ENCODE measurements at places on chromosomes 3 and 15.

DNA sequence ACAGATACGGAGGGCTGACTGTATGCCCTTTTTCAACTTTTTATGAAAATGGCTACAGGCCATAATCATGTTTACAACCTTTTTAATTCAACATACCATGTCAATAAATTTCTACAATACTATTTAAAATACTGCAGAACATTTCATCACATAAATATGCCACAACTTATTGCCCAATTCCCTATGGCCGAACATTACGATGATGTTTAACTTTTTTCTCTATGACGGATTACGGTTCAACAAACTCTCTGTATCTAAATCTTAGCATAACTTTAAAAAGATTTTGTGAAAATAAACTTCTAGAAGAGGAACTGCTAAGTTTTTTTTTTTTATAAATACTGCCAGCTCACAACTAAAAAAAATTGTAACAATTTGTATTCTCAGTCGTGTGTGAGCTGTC is 220.4 kb downstream of the OSBPL10 start:
- no peak for DNase-seq

GRCh38 chr3:69647511-69648110 is 91.7 kb upstream of the MITF start:
- no peak for DNase-seq

DNA sequence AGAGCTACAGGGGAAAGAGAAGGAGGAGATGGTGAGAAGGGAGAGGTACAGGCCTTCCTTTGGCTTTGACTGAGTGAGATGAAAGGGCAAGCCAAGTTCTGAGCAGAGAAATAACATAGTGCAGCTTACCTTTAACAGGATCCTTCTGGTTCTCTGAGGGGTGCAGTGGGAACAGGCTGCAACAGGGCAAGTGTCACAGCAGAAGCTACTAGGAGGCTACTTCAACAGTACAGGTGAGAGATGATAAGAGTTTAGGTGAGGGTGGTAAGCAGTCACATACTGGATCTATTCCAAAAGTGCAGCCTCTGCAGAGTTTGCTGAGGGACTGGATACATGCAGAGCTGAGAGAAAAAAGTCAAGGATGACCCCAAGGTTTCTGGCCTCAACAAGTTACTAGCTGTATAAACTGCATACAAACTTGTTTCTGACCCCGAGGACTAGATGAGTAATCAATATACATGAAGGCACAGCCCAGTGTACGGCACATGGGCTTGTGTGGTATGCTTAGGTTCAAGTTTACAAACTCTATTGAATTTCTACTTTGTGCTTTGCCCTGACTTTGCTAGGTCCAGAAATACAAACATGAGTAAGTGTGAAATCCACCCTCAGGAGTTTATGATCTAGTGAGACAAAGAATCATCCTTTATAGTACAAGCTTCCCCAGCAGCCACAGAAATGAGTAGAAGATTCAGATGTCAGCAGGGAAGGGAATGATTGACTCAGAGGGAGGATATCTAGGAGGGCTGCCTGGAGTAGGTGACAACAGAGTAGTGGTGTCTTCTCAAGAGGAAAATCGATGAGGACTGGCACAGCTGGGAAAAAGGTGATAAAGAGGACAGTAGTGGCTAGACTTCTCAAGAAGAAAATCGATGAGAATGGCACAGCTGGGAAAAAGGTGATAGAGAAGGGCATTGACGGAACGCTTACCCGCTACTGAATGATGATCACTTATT is 78.2 kb upstream of the TJP1 start:
- no peak for DNase-seq

GRCh38 chr3:74134831-74135230 is 479.6 kb downstream of the CNTN3 start:
- DNase-seq: no peak

- DNase-seq: no peak
These were observed 155.6 kb downstream of the STXBP5L start for GRCh38 chr3:121063628-121064027.

DNA sequence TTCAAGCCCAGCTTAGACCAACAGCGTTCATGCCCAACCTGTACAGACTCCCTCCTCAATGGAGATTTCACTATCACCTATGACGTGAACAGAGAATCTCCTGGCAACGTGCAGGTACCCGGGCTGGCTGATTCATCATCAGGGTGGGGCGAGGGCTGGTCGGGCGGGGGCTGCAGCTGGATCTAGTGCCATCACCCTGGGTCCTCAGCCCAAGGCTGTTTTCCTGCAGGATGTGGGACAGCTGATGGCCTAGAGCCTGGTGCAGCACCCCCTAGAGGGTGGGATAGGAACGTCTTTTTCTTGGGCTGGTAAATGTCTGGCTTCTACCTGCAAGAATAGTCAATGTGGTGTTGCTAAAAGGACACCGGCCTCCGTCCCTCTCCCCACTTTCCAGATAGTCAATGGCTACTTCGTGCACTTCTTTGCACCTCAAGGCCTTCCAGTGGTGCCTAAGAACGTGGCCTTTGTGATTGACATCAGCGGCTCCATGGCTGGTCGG is 4.4 kb downstream of the ITIH3 start:
- no peak for DNase-seq

DNA sequence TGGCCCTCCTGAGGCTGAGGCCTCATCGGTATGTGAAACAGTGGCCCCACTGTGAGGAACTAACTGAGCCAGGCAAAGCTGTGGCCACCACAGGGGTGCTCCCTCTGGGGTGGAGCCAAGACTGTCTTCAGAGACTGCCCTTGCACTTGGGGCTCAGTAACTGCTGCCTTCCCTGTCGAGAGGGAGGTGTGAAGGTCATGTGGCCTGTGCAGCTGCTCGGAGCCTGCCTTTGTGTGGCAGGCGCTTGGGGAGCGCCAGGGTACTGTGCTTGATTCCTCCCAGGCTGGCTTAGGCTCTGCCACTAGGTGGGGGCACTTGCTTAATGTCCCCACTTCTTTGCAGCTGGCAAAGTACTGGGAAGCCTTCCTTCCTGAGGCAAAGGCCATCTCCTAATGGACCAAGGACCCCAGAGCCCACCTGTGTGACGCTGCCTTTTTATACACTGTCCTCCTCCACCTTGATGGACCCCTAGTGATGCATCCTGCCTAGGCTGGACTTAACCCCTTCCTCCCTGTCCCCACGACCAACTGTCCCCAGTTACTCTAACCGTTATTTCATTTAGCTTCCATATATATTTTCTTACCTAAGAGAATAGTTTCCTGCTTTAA is 14.2 kb upstream of the SNX22 start:
- no peak for DNase-seq

DNA sequence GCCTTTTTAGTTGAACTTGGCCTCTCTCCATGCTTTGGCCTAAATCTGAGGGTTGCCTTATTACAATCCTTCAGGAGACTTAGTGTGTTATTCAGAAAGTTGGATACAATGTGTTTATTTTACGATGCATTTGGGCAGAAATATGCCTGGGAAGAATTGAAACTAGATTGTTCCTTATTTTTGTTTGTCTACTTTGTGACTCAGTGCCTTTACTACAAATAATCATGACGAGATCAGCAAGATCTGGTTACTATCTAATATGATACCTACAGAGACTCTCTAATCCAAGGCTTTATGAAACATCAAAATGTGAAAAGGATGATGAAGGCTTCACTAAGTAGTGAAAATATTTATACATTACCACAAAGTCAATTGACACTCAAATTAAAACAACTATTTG is 82.2 kb downstream of the RBMS3 start:
- no peak for DNase-seq

DNA sequence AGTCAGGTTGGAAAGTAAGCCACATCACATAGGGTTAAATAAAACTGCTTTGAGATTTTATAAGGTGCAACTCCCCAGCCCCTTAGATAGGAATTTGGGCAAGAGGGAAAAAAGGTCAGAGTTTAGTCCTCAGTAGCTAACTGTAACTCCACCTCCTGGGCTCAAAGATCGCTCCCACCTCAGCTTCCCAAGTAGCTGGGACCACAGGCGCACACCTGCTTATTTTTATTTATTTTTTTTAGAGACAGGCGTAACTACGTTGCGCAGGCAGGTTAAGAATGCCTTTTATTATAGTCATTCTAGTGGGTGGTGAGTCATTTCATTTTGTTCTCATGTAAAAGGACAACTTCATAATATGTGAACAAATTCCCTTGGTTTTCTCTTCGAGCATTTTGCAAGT is 14.7 kb downstream of the TM2D3 start:
- no peak for DNase-seq

GRCh38 chr3:194112120-194113106 is 23.5 kb upstream of the HES1 start:
- no peak for DNase-seq

DNA sequence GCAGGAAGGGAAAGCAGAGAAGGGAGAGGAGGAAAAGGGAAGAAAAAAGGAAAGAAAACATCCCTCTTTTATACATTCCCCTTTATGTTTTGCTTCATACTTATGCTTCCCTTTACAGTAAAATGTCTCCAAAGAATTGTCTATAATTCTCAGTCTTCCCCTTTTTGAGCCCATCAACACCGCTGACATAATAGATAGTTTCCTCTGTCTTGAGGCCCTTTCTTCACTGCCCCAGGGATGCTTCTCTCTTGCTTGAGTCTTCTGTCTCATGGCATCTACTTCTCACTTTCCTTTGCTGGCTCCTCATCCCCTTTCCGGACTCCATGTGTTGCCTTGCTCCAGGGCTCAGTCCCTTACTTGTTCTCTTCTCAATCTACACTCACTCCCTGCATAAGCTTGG is 99.7 kb upstream of the DAZL start:
- DNase-seq: no peak

GRCh38 chr15:79874242-79874641 is 22.6 kb downstream of the MTHFS start:
- DNase-seq: no peak

DNA sequence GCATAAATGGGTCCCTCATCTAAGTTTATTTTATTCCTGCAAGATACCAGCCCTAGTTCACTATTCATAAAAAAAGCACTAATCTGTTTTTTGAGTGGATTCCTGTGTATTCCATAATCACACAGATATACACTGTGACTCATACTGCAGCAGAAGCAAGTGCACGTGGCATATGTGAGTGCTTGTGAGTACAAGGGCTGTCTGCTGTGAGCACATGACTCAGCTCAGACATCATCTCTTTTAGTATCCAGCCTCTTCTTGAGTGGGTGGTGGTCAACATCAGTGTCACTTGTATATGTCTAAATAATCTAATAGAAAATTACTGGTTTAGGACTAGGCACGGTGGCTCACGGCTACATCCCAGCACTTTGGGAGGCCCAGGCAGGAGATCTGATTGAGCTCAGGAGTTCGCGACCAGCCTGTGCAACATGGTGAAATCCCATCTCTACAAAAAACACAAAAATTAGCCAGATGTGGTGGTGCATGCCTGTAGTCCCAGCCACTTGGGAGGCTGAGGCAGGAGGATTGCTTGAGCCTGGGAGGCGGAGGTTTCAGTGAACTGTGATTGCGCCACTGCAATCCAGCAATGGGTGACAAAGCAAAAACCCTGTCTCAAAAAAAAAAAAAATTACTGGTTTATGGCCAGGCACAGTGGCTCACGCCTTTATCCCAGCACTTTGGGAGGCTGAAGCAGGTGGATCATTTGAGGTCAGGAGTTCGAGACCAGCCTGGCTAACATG is 49.8 kb downstream of the NIPA2 start:
- no peak for DNase-seq

DNA sequence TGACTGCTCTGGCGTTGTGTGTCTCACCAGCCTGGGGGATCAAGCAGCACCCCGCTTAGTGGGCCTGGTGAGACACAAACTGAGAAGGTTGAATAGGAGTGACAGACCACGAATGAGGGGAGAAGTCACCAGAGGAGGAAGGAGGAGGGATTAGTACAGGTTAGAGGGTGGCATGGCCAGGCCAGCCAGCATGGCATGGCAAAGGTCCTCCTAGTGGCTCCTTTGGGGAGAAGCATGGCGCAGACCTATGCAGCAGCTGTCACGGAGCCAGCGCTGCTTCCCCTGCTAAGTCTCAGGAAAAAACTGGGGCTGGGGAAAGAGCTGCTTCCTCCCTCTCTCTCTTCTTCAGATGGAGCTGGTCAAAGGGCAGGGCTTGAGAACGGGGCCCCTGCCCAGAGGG is 48.6 kb downstream of the ZDHHC3 start:
- no peak for DNase-seq

- no peak for DNase-seq
These were observed 53.4 kb upstream of the C3orf80 start for GRCh38 chr3:160171813-160172212.

- DNase-seq: no peak
These were observed 18.7 kb downstream of the NFKBIZ start for GRCh38 chr3:101867996-101868395.

DNA sequence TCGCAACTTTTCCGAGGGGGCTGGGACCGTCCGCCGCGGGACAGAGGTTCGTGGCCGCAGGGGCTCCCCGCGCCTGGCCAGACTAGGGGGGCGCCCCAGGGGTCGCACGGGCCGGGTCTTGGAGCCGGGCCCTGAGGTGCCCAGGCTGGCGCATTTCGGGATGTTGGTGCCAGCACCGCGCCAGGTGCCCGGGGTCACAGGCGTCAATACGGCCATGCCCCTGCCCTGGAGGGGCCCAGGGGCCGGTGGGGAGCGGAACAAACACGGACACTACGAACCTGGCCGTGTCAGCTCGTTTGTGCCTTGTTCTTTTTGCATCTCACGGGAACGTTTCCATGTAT is 366 bp downstream of the TM6SF1 start:
- DNase-seq: no peak

DNA sequence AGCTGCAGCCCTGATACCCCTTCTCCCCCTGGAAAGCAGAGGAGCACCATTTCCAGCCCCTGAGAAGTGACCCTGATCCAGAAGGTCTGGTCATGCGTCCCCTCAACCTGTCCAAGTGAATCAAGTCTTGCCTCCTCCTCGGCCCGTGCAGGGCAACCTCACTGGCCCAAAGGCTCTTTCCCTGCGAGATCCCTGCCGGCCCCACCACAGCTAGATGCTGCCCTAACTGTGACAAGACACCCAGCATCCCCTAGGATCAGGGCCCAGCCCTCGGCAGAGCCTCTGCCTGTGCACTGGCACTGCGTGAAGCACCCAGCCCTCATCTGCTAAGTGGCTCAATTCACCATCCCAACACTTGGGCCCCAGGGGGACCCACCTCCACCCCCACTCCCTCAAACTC is 155.1 kb downstream of the NUP210 start:
- DNase-seq: no peak

- DNase-seq: no peak
These were observed 15.4 kb downstream of the SRGAP3 start for GRCh38 chr3:9233814-9234600.

DNA sequence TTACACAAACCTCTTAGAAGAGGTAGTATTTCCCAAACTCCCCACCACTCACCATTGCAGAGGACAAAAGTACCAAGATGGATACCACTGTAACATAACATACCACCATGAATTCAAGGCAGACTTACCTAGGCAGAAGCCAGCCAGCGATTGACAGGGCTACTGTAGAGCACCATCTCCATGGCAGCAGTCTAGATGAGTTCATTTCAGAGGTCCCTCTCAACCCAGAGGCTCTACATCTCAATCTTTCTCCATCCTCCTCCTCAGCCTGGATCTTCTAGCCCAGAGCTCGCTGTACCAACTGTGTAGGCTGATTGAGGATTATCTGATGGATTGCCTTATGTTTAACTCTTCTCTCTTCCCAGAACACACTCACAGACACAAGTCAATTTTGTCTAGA is 2.0 kb upstream of the PLIN1 start:
- DNase-seq: no peak

- DNase-seq: no peak
These were observed 136.7 kb downstream of the PLOD2 start for GRCh38 chr3:146024260-146024659.

- no peak for DNase-seq
These were observed 18.2 kb upstream of the ACOX2 start for GRCh38 chr3:58555203-58555602.

- DNase-seq: no peak
These were observed 7.5 kb downstream of the ABTB1 start for GRCh38 chr3:127680146-127680661.

GRCh38 chr3:160090653-160091052 is 102.0 kb downstream of the IL12A start:
- DNase-seq: no peak

- no peak for DNase-seq
These were observed 187.1 kb downstream of the RAP2B start for GRCh38 chr3:153349108-153349499.

Measured in stimulated activated CD4-positive, alpha-beta T cell treated with anti-CD3 and anti-CD28 coated beads, TNF-alpha, amount 100 ng/mL, for 4 hours (primary cell).